Stimulated activated CD8-positive, alpha-beta memory T cell treated with anti-CD3 and anti-CD28 coated beads, Interleukin-4, amount 100 ng/mL, for 48 hours (primary cell): ENCODE measurements at places on chromosomes 5 and 9.

DNA sequence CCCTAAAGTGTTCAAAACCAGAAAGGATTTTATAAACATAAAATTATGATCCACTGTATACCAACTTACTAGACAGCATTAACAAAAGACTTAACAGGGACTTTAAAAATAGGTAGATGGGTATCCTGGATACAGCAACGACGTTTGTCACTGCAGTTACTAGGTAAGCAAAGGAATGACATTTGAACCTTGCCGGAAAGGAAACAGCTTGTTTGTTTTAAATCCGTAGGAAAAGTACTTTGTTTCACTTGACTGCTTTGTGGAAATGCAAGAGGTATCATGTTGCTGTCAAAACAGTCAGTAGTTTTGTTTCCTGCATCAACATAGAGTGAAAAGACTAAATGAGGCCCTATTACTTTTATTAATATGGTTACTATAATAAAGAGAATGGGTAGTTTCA lies 122.9 kb downstream of the CDC42SE2 start:
- no peak for DNase-seq

DNA sequence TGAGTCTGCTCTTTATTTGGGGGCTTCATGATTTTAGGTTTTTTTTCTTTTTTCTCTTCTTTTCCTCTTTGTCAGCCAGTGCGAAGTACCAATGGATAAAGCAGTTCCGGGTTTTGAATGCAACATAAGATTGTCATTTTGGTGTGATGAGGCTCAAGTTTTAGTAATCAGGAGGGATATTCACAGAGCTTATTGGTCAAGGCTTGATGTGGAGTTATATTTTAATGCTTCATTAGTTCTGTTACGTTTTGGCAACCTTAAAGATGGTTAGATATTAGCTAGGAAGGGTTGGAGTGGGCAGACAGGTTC lies 1.4 kb downstream of the PIK3R1 start:
- DNase-seq = no peak

DNA sequence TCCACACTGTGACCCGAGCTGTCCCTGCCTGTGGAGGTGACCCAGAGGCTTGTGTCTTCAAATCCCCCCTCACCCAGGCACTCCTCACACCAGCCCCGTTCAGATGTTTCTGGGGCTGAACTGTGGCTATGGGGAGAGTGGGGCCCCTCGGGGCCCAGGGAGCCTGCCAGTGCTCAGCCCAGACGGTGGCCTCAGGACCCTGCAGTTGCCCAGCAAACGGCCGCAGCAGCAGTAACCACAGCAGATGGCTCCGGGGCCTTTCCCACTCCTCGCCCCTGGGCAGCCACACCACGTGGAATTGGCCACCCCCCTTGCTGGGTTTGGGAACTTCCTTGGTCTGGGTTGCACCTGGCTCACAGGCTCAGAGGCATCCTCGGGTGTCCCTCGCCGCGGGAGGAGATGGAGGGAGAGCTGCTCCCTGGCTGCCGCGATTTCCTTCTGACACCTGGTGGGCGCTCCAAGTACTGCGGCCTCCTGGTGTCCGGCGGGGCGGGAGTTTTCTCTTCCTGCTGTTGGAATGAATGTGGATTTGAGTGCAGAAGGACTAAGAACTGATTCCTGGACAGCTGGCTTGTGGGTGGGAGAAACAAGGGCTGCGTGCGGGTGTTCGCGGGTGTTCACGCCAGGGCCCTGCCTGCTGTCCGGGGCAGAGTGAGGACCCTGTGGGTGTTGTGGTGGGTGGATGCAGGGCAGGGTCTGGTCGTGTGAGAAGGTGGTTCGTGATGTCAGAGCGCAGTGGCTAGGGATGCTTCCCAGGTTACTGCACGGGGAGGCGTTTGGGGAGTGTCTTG lies 97.5 kb downstream of the COL5A1 start:
- peak; percentile 67 for DNase-seq

DNA sequence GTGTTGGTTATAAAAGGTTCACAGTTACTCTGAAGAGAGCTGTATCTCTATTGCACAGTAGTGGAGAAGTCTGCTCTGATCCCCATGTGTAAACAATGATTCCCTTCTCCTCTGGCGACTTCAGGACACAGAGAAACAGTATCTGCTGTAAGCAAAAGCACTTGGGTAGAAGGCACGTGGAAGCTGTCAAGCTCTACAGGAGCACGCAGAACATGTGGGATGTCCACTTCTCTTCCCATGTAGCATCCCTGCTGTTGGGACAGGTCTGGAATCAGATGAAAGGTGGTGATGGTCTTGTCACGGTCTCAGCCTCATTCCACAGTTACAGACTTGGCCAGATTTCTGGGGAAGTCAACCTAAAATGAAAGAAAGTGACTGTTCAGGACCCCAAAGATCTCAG lies 9.4 kb upstream of the MAPK9 start:
- no peak for DNase-seq

GRCh38 chr5:154275566-154275965 lies 85.0 kb downstream of the GALNT10 start:
- DNase-seq = no peak

DNA sequence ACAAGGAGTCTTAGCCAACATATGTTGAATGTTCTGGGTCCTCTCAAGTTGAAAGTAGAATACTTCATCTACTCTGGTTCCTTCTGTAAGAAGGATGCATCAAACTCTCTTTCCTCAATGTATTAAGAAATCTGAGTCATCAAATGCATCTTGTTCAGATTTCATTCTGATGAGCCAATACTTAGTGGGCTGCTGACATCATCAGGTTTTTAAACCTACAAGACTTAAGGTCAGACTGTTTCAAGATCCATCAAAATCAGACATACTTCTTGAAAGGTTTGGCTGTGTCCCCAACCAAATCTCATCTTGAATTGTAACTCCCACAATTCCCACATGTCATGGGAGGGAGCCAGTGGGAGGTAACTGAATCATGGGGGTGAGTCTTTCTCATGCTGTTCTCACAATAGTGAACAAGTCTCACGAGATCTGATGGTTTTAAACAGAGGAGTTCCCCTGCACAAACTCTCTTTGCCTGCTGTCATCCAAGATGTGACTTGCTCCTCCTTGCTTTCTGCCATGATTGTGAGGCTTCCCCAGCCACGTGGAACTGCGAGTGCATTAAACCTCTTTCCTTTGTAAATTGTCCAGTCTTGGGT lies 168.8 kb downstream of the RAPGEF6 start:
- DNase-seq = no peak

- no peak for DNase-seq
Observed at GRCh38 chr5:151885138-151885908, 39.3 kb downstream of the GLRA1 start.

- DNase-seq = no peak
Observed at GRCh38 chr9:128193469-128194096, 2.2 kb upstream of the CIZ1 start.

DNA sequence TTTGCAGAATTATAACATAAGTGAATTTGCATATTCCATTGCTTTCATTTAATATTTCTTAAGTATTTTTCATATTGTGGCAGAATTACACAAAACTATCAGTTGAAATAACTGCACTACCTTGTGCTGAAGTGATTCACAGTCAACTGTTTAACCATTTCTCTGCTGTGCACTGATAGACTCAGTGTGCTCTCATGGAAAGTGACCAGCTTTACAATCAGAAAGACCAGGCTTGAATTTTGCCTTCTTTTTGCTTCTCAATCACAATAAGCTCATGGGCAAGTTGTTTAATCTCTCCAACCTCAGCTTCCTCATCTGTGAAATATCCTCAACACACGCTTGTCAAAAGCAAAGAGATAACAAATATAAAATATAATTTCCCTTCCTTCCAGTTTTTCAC lies 18.3 kb downstream of the CDK5RAP2 start:
- no peak for DNase-seq

DNA sequence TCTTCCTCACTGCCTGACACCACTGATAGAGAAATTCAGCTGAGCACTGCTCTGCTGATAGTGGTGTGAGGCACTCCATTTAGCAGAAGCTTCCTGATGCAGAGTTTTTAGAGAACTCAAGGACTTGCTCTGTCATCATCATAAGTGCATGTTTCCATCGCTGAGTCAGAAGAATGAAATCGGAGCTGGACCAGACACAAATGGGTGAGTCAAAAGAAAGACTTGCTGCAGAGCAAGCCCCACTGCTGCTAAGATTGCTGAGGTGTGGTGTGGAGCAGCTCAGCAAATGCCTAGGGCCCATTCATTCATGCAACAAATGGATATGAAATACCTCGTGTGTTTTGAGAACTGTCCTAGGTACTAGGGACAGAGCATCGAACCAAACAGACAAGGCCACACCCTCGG lies 410.2 kb upstream of the SLC30A5 start:
- DNase-seq = no peak

- no peak for DNase-seq
Observed at GRCh38 chr9:7289773-7290172, 509.8 kb downstream of the DMAC1 start.

DNA sequence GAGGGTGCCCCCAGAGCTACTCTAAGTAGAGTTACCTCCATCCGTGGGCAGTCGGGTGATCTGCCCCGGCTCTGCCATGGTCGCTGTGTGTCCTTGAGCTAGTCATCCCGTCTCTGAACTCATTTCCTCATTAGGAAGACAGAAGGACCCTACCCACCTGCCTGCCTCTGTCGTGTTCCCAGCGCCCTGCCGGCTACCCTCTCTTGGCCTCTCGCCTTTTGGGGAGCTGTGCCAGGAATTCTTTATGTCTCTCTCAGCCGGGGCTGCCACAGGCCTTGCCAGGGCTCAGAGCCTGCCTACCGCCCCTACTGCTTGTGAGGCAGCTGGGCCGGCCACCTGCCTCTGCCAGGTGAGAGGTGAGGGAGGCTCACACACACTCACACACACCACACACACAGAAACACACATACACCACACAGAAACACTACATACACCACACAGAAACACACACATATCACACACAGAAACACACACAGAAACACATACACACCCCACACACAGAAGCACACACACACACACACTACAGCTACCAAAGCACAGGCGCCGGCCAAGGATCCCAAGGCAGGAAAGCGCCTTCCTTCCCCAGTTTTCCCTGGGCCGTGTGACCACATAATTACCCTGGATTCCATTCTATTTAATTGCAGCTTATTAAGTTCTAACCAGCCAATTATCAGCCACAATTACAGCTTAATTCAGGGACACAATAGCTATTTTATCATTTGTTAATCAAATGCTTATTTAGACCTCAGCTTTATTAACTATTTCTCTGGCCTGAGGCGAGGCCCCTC lies 41.7 kb downstream of the UNC5A start:
- DNase-seq = no peak

DNA sequence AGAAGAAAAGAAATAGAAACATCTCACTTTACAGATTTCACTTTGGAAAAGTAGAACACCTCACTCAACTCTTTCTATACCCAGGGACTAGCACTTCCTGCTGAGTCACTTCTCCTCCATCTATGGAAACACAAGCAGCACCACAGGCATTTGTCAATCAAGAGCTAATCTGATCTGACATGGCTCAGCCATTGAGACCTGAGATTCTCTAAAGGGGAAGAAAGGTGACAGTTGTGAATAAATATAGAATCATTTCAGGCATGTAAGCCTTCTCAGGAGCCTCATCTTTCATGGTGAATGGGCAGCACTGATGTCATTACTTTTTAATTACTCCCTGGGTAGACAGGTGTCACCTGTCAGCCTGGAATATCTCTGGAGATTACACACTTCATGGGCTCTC lies 559.8 kb downstream of the HINT1 start:
- DNase-seq = no peak

- DNase-seq = no peak
Observed at GRCh38 chr9:72912476-72913381, 40.1 kb downstream of the ALDH1A1 start.

- no peak for DNase-seq
Observed at GRCh38 chr9:10238087-10238486, 374.7 kb downstream of the PTPRD start.

DNA sequence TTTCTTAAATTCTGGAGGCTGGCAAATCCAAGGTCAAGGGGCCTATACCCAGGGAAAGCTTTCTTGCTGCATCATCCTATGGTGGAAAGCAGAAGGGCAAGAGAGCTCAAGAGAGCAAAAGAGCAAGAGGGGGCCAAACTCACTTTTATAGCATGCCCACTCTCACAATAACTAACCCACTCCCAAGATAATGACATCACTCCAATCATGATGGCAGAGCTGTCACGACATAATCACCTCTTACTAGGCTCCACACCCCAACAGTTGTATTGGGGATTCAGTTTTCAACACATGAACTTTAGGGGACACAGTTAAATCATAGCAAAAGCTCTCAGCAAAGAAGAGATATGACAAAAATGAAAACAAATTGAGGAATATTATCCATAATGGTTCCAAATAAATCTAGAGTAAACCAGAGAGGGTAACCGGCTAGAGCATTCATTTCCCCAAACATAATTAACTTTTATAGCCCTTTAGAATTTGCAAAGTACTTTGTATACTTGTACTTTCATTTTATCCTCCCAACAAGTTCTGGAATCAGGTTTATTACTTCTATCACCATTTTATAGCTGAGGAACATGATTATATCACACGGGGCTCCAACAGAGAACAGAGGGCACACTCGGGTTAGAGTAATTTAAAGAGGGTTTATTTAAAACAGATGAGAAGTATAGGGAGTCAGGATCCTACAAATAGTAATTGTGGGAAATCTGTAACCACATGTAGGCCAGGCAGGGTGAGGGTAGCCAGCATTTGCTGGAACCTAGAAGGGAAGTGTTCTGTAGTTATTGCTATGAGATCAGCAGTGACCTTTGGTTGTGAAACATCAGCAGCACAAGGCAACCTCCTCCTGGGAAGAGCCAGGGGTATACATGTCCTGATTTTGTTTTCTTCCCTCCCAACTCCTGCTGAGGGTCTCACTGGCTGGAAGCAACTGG lies 7.2 kb upstream of the TARS1 start:
- no peak for DNase-seq

DNA sequence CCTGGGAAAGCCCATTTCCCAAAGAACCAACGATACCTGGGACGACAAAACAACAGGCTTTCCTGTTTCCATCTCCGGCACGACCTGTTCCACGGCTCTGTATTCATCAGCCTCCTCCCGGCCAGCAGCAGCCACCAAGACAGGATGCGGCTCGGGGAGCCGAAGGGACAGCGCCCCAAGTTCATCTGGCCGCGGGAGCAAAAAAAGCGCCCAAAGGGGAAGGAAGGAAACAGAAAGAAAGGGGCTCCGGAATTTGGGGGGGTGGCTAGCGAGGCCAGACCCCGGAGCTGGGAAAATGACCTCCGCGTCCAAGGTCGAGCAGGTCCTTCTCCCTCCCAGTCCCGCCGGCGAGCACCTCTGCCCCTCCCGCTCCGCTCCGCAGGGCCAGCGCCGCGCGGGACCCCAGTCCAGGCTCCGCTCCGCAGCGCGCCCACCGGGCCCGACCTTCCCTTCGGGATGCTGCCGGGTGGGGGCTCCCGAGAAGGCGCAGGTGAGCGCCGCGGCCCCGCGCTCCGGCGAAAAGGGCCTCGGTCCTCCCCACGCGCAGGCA lies 608 bp downstream of the ELOVL7 start:
- no peak for DNase-seq
